ENCODE measurements at places on chromosomes 4 and X.

- no peak for DNase-seq
These were observed 44.9 kb upstream of the SPRY1 start for GRCh38 chr4:123351713-123352112.

GRCh38 chrX:28576117-28576516, 11.1 kb upstream of the IL1RAPL1 start:
- no peak for DNase-seq

GRCh38 chr4:8844976-8845690, 26.5 kb downstream of the HMX1 start:
- no peak for DNase-seq

- no peak for DNase-seq
These were observed 3.4 kb upstream of the SEC24D start for GRCh38 chr4:118839221-118839927.

DNA sequence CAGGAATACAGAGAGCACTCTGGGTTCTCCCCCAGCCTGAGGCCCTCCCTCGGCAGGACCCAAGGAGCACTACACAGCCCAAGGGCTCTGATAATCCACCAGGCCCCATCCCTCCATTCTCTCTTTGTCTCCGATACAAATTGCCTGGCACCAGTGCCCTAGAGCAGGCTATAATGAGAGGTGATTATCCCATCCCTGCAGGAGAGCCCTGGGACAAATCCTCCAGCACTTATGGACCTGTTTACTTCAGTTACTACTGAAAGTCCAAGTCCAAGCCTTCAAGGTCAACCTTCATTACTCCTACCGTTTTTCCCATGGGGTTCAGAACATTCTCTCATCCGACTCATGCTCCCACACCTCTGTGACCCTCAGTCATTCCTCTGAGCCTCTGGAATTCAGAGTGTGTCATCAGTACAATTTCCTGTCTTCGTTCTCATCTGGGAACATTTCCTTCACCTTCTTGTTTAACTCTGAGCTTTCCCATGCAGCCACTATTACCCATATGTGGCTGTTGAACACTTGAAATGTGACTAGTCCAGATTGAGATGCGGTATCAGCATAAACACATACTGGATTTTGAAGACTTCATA, 299.0 kb downstream of the RAPGEF2 start:
- no peak for DNase-seq

GRCh38 chr4:6781561-6781960, 966 bp upstream of the KIAA0232 start:
- DNase-seq = no peak

DNA sequence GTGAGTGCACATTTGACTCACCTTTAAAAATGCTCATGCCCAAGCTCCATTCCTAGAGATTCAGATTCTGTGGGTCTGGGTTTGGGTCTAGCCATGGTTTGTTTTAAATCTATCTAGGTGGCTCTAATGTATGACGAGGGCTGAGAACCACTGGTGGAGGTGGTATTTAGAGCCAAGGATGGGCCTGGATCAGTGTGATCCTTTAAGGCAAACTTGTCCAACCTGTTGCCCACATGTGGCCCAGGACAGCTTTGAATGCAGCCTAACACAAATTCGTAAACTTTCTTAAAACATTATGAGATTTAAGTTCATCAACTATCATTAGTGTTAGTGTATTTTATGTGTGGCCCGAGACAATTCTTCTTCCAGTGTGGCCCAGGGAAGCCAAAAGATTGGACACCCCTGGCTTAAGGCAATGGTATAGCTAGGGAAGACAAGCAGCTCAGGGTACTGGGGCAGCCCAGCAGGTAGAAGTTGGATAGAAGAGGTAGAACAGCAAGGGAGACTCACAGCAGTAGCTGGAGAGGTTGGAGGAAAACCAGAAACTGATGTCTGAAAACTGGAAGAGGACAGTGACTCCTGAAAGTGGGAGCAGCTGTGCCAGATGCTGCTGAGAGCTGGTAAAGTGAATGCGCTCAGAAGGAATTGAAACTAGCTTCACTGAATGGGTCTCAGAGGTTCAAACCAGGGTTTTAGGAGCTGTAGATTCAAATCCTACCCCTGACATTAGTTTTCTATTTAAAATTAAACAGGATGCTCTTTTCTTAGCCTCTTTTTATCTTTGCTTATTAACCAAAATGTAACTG, 18.2 kb downstream of the ADD1 start:
- no peak for DNase-seq

GRCh38 chr4:41262198-41262597, 5.5 kb downstream of the UCHL1 start:
- no peak for DNase-seq

DNA sequence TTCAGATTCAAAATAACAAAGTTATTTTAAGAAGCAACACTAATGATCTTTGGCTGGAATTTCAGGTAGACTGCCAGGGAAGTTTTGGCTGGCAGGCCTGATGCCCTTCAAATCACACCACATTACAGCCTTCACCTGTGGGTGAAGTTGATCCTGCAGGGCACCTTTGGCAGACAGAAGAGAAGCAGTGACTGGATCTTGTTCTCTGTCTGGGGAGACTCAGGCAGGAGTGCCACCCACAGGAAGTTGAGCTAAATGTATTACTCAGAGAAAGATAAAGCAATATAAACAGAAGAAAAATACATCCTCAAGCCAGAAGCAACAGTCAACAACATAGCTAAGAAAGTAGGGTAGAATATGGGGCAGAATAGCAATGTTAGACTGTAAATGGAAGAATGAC, 12.8 kb upstream of the CFAP299 start:
- no peak for DNase-seq

DNA sequence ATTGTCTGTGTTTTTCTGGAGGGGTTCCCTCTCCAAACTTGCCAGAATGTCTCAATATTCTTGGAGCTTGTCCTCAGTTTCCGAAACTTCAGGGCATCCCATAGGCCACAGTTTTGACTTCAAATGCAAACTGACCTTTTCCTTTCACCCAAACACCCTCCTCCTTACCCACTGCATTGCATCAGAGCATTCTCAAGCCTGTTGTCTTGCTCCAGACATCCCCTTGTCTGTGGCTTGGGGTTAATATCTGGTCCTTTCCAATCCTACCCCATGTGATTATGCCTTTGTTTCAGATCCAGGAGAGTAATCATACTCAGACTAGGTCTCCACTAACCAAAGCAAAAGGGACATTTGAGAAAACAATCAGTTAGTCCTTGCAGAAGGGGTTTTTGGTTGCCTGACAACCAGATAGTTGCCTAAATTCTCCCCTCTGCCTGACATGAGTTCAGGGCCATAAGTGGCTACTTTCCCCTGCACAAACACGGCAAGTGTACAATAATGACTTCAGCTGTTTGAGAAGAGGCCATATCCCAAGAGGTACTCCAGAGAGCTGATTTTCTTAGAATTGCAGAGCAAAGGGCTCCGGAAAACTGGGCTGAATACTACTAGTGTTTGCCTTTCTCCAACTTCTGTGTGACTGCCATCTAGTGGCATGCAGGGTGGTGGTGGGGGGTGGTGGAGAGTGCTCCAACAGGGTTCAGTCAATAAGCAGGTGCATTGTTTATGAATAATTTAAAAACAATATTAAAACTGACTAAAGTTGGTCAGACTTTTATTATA, 130.2 kb downstream of the CHRDL1 start:
- no peak for DNase-seq

- no peak for DNase-seq
These were observed 258.1 kb downstream of the UNC5C start for GRCh38 chr4:95290702-95291101.

- DNase-seq = no peak
These were observed 28.3 kb downstream of the NBDY start for GRCh38 chrX:56757327-56757726.

DNA sequence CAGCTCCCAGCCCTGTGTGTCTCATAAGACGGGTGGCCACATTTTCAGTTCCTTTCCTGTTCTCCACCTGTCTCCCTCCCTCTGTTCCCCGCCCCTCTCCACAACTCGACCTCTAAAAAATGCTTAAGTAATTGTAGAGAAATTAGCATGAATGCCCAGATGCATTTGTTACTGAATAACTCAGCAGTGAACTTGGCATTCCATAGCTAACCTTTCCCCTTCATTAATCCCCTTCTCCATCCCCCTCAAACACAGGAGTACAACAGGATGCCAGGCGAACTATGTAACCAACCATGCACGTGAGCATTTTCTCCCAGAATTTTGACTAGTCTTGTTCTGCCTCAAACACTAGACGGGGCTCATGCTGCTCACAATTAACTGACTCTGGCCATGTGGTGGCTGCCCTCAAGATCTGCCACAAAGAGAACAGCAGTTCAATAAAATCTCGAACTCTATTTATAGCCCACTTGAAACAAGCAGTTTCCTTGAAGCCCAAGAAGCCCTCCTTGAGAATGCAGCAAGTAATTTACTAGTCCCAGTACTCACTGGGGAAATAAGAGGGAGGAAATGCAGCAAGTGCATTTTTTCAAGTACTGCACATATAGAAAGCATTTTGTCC, 351.2 kb downstream of the ARHGAP24 start:
- DNase-seq = no peak

- DNase-seq = no peak
These were observed 69.8 kb downstream of the ANXA3 start for GRCh38 chr4:78621395-78621794.

DNA sequence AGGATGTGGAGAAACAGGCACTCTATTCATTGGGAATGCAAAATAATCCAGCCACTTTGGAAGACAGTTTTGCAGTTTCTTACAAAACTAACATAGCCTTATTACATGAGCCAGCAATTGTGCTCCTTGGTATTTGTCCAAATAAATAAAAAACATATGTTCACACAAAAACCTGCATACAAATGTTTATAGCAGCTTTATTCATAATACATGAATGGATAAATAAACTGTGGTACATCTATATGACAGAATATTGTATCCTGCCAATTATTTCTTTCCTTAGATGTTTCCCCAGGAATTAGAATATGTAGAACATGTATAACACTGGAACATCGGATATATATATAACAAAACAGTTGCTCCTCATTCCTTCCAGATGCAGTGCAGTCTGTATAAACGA, 57.7 kb upstream of the VEGFC start:
- DNase-seq = no peak

DNA sequence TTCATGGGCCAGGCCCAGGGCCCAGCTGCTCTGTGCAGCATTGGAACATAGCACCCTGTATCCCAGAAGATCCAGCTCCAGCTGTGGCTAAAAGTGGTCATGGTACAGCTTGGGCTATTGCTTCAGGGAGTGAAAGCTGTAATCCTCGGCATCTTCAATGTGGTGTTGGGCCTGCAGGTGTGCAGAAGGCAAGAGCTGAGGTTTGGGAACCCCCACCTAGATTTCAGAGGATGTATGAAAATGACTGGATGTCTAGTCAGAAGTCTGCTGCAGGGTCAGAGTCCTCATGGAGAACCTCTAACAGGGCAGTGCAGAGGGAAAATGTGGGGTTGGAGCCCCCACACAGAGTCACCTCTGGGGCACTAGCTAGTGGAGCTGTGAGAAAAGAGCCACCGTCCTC, 341.7 kb downstream of the PPP3CA start:
- DNase-seq = no peak

DNA sequence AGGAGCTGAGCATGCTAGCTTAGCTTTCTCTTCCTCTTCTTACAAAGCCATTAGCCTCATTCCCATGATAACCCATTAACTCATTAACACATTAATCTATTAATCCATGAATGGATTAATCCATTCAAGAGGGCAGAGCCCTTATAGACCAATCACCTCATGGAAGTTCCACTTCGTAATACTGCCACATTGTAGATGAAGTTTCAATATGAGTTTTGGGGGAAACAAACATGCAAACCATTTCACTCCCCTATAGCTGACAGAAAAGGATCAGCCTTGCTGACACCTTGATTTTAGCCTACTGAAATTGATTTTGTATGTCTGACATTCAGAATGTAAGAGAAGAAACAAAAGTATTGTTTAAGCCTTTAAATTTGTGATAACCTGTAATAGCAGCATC, 251.8 kb upstream of the GALNTL6 start:
- DNase-seq = no peak

DNA sequence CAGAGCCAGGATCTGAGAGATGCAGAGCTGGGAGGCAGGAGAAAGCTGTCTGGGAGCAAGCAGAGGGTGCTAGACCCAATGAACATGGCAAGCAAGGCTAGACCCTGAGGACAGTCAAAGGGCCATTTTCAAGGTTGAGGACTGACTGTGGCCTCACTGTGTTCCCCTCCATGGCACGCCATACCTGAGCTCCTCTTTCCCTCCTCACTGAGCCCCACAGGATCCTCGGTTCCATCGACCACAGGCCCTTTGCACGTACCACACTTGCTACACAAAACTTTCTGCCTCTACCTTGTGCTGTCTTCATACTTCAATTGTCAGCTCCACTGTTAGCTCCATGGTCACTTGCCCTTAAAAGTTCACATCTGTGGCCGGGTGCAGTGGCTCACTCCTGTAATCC, 45.5 kb upstream of the CD99 start:
- no peak for DNase-seq

DNA sequence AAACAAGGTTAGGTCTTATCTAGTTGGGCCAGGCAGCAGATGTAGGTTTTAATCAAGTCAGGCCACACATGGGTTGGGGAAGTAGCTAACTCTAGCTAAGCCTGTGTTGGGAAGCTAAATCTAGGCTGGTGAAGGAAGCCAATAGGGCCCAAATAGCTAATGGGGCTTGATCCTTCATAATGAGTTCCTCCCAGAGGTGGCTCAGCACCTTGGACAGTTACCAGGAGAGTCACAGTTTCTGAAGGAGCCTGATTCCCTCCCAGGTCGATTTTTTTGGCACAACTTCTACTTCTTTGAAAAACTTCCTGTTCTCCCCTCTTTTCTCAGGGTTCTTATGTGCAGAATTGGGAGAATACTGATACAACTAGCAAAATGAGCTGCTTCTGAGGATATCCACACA, 242.5 kb upstream of the PRPS2 start:
- DNase-seq = no peak

- no peak for DNase-seq
These were observed 251.9 kb upstream of the KLF3 start for GRCh38 chr4:38411981-38412536.

- DNase-seq = no peak
These were observed 51.2 kb downstream of the TRIML1 start for GRCh38 chr4:188190461-188190860.

DNA sequence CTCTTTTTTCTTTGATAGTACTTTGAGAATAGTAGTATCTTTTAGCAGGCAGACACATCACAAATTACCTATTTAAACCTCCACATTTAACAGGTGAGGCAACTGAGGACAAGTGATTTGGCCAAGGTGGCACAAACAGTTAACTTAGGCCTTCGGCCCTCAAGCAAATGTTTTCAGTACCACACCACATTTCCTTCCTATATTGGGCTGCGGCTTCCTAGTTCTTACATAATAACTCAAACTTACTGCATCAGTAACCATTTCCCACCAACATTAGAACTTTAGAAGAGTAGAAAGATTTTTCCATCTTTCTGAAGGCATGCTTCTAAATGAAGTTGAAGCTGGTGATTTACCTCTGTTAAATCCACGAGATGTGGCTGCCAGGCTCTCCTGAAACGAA, 63.2 kb upstream of the SLC4A4 start:
- DNase-seq = no peak
